ENCODE measurements at places on chromosomes 4 and X. TPM values are rescaled to one million over a fixed set of nuclear protein-coding genes. Genes with fewer than 3 reads are reported as not detected.

The PRKX gene
- total RNA-seq, result 5.5 TPM

The SYTL4 gene
- total RNA-seq, result 3.0 TPM

The FAM149A gene
- total RNA-seq, result 13.6 TPM

The DCAF8L2 gene
- total RNA-seq, result not detected

The TSPAN6 gene
- total RNA-seq, result 45.2 TPM

Measured in articular chondrocyte of knee joint (primary cell).